ENCODE measurements at places on chromosomes 16 and 17.

GRCh38 chr16:69323415-69323814 is 7.0 kb downstream of the PDF start:
- DNase-seq, result no peak

GRCh38 chr17:80738987-80739730 is 194.5 kb downstream of the RPTOR start:
- no peak for DNase-seq

DNA sequence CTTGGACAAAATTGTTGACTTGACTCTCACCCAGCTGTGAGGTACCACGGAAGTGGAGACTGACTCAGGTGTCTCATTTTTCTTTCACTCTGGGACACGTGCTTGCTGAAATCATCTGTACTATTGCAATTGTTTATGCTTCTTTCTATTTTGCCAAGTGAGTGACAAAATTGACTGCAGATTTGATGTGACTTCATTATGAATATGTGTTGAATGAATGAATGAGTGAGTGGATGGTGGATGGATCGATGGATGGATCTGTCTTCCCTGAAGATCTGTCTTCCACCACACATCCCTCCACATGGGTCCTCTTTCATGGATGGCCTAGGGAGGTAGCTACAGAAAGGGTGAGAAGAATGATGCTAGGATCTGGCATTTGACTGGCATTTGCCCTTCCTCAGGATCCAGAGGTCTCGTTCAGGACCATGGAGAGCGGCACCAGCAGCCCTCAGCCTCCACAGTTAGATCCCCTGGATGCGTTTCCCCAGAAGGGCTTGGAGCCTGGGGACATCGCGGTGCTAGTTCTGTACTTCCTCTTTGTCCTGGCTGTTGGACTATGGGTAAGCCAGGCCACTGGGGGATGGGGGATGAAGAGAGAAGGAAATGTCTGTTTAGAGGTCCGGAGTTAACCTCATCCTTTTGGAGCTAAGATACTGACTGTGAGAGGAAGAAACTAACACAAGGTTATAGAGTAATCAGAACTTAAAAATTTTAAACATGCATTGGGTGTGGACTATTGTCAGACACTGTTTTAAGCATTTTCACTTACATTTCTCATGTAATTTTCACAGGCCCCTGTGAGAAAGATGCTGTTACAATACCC is 12.7 kb downstream of the SLC5A11 start:
- DNase-seq, result no peak

- DNase-seq, result no peak
These were observed 33.3 kb downstream of the RHBDL3 start for GRCh38 chr17:32298721-32299579.

GRCh38 chr17:57852092-57852954 is 2.5 kb upstream of the MRPS23 start:
- no peak for DNase-seq

DNA sequence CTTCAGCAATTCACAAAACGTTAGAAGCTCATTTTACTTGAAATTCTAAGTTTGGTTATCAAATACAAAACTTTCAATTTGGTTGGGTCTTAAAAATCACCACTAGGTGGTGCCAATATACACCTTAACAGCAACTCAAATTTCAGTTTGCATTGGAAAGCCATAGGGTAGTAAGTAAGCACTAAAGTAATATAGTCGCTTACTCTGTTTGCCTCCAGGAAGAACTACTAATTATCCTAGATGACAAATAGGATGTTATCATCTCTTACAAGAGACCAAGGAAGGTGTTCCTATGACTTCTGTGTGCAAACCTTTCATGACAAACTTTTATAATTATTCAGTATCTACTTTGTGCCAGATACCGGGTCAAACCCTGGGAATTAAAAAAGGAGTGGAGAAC is 93.3 kb downstream of the MYO1D start:
- no peak for DNase-seq

DNA sequence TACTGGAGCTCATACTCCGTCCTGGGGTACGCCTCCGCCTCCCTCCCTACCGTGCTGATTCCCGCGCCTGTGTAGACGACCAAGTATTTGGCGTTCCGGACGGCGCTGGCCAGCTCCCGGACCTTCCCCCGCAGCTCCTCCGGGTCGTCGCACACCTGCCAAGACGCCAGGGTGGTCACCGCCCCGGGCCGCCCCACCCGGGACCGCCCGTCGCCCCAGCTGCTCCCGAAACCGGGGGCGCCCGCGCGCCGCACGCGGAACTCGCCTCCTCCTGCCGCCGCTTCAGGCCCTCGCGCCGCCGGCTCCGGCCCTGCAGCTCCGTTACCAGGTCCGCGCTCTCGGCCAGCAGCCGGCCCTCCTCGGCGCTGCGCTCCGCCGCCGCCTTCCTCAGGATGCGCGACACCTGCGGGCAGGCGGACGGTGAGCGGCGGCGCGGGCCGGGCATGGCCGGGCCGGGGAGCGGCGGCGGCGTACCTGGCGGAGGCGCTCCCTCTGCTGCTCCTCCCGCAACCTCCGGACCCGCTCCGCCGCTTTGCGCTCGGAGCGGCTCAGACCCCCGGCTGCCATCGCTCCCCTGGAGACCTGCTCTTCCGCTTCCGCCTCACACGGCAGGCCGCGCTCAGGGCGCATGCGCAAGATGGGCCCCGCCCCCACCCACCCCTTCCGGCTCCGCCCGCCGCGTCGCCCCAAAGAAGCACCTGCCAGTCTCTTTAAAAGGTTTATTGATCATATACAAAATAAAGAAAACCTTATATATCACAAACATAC is at the start of gene SIRT7:
Gene SIRT7, minus strand, starts transcription at position 612 of the 768 bp plus-strand sequence. Its CDS starts 45 bp downstream, at position 567.
- DNase-seq, result peak; percentile 72
